ENCODE measurements at places on chromosomes 4 and X.

DNA sequence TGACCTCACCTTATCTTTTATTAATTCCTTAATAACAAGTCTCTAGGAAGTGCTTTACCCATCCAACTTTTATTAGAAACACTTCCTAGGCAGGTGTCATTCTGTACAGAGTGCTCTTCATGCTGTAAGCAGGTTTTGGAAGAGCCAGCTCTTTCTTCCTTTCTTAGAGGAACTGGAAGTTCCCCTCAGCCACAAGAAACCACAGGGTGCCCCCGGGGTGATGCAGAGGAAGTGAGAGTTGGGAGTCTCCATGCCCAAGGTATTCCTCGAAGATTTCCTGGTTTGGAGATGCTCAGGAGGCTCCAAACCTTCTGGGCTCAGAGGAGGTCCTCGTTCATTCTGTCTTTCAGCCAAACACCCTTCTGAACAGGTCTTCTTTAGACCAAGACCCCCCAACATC, 83.8 kb downstream of the EGF start:
- DNase-seq, result no peak

GRCh38 chr4:7062816-7063215, 5.0 kb downstream of the GRPEL1 start:
- no peak for DNase-seq

- no peak for DNase-seq
Observed at GRCh38 chr4:13544606-13545393, 492 bp upstream of the NKX3-2 start.

- no peak for DNase-seq
Observed at GRCh38 chr4:114052227-114052626, 72.8 kb upstream of the ARSJ start.
